Stimulated activated CD8-positive, alpha-beta memory T cell treated with anti-CD3 and anti-CD28 coated beads, Interleukin-2, amount 100 ng/mL, for 1 hour (primary cell): ENCODE measurements at places on chromosomes 12 and 14.

GRCh38 chr12:130977743-130978095 is 24.0 kb downstream of the ADGRD1 start:
- no peak for DNase-seq

GRCh38 chr14:102238131-102238530 is 66.8 kb downstream of the MOK start:
- DNase-seq: no peak

DNA sequence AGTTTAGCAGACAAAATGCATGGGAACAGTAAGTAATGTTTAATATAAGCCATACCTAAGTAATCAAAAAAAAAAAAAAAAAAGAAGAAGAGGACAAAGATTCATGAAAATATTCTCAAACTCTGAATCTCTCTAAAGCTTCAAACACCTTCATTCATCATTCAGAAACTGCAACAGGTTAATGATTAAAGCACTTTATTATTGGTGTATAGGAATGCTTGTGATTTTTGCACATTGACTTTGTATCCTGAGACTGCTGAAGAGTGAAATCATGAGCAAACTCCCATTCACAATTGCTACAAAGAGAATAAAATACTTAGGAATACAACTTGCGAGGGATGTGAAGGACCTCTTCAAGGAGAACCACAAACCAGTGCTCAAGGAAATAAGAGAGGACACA is 278.4 kb upstream of the DCN start:
- DNase-seq: no peak

DNA sequence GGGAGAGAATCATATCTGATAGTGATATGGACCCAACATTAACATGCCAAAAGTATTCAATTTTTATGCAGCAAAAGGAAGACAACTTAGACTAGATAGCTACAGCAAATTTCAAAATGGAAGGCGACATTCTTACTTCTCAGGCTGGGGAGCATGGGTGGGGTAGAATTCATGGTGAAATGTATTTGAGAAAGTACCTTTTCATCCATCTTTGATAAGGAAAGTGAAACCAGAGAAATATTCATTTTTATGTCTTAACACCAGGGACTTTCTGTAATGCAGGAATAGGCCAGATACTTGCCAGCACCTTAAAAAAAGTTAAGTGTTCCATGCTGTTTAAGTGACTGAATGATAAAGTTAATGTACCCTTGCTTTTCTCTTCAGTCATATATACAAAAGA is 13.4 kb downstream of the BTG1 start:
- no peak for DNase-seq

DNA sequence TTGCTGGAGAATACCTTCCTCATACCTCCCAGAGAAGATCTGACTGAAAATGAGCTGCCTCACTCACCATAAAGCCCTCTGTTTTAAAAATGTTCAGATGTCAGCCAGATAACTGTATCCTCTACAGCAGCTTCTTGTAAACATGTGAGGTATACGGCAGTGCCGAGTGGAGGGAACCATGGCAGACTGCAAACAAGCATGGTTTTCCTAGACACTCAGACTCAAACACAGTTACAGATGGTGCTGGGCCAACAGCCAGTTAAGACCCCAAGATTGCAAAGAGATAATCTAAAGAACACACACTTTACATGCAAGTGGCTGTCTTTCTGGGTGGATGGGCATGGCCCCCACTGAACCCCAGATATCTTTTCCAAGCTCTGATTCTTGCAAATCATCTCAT is 16.6 kb upstream of the CCDC177 start:
- DNase-seq: no peak

DNA sequence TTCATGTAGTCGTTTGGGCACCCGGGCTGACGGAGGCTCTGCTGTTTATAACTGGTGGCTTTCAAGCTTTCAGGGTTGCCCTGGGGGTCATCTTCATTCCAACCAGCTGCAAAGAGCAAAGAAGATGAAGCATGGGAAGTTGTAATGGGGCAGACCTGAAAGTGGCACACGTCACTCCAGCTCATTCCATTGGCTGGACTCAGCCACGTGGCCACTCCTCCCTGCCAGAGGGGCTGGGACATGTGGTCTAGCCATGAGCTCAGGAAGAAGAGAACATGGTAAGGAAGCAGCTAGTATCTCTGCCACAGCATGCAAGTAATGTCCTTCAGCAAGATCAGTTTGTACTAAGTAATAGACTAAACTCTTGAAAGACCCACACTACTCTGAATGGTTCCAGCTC is 51.7 kb upstream of the FERMT2 start:
- DNase-seq: no peak

GRCh38 chr12:127579446-127579845 is 687.5 kb upstream of the TMEM132C start:
- DNase-seq: no peak

DNA sequence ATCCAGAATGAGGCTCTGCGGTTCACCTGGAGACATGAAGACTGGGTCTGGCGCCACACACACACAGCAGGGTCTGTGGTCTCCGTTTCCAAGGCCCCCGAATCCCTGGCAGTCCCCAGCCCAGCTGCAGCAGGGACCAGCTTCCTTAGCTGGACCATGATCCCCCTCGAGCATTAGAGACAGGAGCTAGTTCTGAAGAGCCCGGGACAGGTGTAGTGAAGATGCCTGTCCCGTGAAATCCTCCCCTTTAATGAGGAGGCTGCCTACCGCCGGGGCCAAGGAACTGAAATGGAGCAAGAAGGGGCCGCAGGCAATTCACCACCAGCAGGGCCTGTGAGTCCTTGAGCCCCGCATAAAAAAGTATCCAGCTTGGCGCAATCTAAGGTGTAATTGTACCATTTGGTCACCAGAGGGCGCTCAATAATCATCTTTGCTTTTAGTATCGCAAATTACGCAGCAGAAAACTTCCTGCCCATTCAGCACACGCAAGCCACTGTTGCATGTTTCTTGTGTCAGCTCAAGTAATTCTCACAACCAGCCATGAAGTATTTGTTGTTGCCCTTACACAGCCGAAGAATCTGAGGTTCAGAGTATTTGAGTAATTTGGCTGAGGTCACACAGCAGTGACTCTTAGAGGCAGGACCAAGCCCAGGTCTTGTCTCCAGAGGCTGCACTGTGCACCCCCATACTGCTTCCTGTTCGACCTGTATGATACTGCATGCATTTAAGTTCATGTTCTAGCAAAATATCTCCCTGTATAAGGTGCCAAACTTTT is 54.3 kb upstream of the PPP2R5C start:
- no peak for DNase-seq

GRCh38 chr12:105018012-105018411 is 31.9 kb downstream of the NOPCHAP1 start:
- no peak for DNase-seq
